ENCODE measurements at places on chromosomes 13 and 19. TPM values are rescaled to one million over a fixed set of nuclear protein-coding genes. Genes with fewer than 3 reads are reported as not detected.

The ZNF534 gene
- 1.0 TPM for polyA plus RNA-seq

The TMEM59L gene
- 16.2 TPM for polyA plus RNA-seq

The ZNF429 gene
- 13.4 TPM for polyA plus RNA-seq

The TPP2 gene
- polyA plus RNA-seq, result 47.2 TPM

The CGB8 gene
- polyA plus RNA-seq, result not detected

The FGF21 gene
- polyA plus RNA-seq, result 0.78 TPM

The ZNF177 gene
- polyA plus RNA-seq, result 5.8 TPM

The ALOX5AP gene
- polyA plus RNA-seq, result not detected

The EFNB2 gene
- 5.5 TPM for polyA plus RNA-seq

The ZNF562 gene
- 11.2 TPM for polyA plus RNA-seq

The TEX101 gene
- polyA plus RNA-seq, result not detected

The HIF3A gene
- 20.4 TPM for polyA plus RNA-seq

The MAN2B1 gene
- 33.2 TPM for polyA plus RNA-seq

The LGALS4 gene
- not detected for polyA plus RNA-seq

The KCNRG gene
- 0.71 TPM for polyA plus RNA-seq

The ZFP82 gene
- 16.8 TPM for polyA plus RNA-seq

The TRAPPC5 gene
- 252 TPM for polyA plus RNA-seq

The ZNF575 gene
- 0.65 TPM for polyA plus RNA-seq

The B3GNT3 gene
- polyA plus RNA-seq, result 0.99 TPM

The TRMT1 gene
- 92.6 TPM for polyA plus RNA-seq

The GGN gene
- polyA plus RNA-seq, result 1.5 TPM

The IQCN gene
- polyA plus RNA-seq, result not detected

The WDR87 gene
- polyA plus RNA-seq, result 0.02 TPM

The PTGER1 gene
- polyA plus RNA-seq, result 0.57 TPM

The TMC4 gene
- polyA plus RNA-seq, result 7.8 TPM

The CYP2F1 gene
- polyA plus RNA-seq, result 1.1 TPM

The FXYD3 gene
- 0.81 TPM for polyA plus RNA-seq

The FAAP24 gene
- polyA plus RNA-seq, result 2.9 TPM

The RGL3 gene
- polyA plus RNA-seq, result 49.2 TPM

The PRKACA gene
- 13.0 TPM for polyA plus RNA-seq

The CBY2 gene
- polyA plus RNA-seq, result 0.19 TPM

The PLIN3 gene
- polyA plus RNA-seq, result 39.0 TPM

The CGB3 gene
- not detected for polyA plus RNA-seq

The TSSK6 gene
- polyA plus RNA-seq, result 0.28 TPM

All from GM23338 (cell line).